ENCODE measurements at places on chromosomes 11 and 22.
A peak's percentile ranks its signal among the peaks of the same experiment; 100 is the strongest.

GRCh38 chr11:104967534-104968354 lies 630 bp downstream of the CASP4 start:
- no peak for DNase-seq

GRCh38 chr11:44607987-44608386 lies 42.5 kb downstream of the CD82 start:
- no peak for DNase-seq

GRCh38 chr11:119496469-119496868 lies 73.5 kb upstream of the THY1 start:
- no peak for DNase-seq

DNA sequence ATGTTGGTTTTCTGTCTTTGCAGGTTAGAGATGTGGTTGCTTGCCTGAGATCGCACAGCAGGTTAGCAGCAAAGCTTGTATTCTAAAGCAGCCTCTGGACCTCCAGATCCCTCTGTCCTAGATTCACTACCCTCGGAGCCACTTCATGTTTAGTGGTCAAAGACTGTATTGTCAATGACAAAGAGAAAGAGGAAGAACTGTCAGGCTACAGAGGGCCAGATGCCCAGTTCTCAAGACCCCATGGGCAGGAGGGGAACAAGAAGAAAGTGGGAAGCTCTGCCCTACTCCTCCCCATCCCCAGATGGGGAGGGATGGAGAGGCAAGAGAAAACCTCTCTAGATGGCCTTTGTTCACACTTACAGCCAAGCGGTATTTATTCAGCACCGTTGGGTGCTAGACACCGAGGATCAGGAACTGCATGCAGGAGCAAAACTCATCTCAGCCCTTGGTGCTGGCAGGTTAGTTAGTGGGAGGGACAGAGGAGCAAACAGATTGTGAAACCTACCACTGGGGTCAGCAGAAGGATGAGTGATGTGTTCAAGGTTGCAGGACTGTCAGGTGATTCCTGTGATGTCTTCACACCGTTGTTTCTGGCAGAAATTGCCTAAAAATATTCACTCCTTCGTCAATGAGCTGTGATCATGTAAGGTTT lies 38.3 kb upstream of the PTPRJ start:
- DNase-seq = no peak

DNA sequence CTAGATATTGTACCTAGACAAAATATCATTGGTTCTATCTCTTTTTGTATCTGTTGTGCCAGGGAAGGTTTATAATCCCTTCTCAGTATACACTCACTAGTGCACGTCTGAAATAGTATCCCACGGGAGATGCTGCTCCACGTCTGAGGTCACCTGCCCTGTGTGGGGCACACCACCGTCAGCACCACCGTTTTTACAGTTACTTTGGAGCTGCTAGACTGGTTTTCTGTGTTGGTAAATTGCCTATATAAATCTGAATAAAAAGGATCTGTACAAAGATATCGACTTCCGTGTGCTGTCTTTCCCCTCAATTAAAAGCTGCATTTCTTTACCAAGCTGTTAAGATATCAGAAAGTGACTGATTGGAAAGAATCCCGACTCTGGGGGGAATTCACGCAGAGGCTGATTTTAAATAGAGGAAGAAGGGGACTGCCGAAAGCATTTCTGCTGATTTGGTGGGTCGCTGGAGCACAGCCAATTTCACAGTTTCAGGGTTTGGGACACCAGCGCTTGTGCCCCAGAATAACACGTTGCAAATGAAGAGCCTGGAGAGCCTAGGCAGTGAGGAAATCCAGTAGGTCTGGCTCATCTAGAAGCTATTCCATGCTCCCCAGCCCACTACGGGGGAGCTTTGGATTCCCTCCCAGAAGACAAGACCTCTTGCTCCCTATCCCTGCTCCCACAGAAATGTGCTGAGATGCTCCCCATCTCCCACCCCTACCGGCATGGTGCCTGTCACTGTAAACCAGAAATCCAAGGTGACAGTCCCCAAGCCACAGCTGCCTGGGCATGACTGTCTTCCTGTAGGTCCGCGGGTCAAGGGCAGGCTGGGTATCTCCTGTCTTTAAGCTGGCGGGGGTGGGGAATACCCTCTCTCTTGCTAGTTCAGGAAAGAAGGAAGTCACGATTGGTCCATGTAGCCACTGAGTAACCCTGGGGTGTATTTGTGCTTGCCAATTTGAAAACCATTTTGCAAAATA lies 12.7 kb upstream of the MYO18B start:
- no peak for DNase-seq

GRCh38 chr11:112961751-112962578 lies 745 bp downstream of the NCAM1 start:
- DNase-seq = no peak

DNA sequence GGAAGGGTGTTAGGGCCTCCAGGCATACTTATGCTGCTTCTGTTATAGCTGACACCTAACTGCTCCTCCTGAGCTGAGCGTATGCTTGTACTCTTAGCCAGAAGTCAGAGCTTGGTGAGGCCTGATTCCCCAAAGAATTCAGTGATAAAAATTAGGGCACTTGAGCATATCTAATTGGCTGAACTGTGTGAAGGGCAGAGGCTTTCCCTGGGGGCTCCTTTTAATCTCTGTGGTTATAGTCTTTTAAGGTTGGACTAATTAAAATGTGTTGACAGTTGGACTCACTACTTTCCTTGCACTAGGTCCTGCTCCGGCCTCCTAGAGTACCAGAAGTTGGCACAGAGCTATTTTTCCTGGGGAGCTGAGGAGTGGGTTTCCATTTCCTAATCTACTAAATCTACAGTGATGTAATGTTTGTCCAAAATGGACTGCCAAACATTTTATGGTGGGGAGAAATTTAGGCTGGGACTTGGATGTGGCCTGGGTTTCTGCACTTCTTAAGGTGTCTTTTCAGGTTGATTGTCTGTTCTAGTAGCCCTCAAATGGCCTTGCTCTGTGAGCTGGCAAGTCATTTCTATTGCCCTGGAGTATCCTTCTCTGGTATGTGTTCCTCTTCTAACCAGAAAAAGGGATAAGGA lies 18.4 kb downstream of the STIM1 start:
- no peak for DNase-seq

DNA sequence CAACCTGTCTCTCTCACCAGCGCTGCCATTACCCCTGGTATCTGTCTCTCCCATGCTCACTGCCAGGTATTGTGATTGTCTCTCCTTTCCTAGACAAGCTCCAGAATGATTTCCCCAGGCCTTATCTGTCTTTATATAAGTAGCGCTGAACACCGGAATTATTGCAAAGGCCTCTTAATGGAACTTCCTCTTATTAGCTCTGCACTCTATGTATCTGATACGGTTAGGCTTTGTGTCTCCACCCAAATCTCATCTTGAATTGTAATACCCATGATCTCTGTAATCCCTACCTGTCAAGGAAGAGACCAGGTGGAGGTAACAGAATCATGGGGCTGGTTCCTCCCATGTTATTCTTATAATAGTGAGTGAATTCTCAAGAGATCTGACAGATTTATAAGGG lies 39.3 kb downstream of the DDI1 start:
- DNase-seq = no peak

GRCh38 chr11:119806064-119806915 lies 77.3 kb upstream of the NECTIN1 start:
- no peak for DNase-seq

DNA sequence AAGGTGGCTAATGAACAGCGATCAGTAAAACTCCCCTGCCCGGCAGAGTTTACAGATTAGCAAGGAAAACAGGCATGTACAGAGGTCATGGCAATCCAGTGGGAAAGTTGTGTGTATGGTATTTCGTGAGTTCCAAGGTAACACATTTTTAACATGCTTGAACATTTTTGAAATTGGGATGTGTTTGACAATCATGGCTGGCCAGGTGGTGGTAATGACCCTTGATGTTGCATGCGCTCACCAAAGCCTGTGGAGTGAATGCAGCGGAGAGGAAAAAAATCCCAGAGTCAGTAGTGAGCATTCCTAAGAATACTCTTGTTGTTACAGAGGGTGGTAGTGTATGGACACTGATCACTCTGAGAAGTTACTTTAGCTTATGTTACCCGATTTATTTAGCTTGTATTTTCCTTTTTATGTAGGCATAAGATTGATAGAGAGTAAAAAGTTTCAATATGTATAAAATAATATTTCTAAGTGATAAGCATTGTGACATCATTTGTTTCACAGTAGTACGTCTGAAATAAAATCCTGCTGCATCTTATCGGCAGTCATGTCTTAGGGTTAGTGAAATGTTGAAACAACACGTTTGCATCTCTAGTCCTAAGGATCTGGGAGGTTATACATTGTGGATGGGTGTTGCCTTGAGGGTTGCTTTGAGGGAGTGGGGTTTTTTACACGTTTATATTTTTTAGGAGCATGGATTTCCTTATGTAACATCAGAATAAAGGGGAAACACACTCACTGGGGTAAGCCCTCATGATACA lies 8.7 kb downstream of the TEAD1 start:
- no peak for DNase-seq

DNA sequence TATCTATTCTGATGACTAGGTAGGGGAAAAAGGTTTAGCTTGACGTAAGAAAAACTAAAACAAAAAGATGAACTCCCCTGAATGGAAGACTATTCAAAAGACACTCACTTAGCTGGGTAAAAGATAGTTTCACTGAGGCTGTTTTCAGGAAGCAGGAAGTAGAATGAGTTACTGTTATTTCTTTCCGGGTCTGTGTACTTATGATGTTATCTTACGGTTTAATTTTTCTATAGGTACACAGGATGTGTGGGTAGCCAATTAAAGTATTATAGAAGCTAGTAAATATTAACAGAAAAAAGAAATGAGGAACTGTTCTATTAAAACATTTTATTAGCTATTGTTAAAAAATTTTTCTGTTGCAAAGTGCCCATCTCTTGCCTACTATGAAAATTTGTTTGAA lies 45.8 kb upstream of the MMP7 start:
- DNase-seq = no peak

DNA sequence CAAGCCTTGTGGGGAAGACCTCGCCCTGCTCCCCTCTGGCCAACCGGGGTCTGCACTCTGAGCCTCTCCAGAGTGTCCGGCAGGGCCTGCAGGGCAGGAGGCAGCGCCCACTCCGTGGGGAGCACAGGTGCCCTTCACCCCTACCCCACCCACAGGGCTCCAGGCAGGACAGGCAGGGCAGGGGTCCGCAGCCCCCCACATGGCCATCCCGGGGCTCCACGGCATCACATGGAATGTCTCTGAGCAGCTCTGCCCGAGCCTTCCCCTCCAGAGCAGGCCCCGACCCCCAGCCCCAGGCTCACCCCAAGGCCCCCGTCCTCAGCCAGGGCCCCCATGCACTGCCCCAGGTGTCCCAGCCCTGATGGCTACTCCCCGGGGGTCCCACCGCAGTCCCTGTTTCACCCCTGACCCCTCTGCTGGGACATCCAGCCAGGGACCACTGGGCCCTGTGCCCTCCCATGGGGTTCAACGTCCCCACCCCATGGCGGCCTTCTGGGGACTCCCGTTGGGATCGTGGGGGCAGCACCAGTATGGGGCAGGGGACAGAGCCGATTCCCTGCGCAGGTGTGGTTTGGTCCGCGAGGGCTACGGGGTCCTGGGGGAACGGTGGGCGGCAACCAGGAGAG lies 77.7 kb downstream of the BRD1 start:
- DNase-seq = no peak

DNA sequence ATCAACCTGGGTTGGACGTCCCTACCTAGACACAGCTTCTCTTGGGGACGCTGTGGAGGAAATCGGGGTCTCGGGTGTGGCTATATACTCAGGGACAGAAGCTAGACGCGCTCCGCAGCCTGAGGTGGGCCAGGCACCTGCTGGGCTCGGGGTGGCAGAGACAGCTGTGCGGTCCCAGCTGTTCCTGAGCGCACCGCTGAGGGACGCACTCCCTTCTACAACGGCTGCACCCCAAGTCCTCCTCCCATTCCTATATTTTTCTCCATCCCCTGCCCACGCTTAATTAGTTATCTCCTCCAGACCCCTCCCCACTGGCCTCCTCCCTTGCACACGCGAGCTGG lies 188 bp upstream of the MTNR1B start:
- DNase-seq = no peak

- no peak for DNase-seq
These were observed 51.4 kb downstream of the ME3 start for GRCh38 chr11:86620891-86621521.

GRCh38 chr22:46798366-46799350 lies 36.2 kb downstream of the TBC1D22A start:
- peak; percentile 78 for DNase-seq

- no peak for DNase-seq
These were observed 197.0 kb upstream of the CADM1 start for GRCh38 chr11:115700981-115701875.

DNA sequence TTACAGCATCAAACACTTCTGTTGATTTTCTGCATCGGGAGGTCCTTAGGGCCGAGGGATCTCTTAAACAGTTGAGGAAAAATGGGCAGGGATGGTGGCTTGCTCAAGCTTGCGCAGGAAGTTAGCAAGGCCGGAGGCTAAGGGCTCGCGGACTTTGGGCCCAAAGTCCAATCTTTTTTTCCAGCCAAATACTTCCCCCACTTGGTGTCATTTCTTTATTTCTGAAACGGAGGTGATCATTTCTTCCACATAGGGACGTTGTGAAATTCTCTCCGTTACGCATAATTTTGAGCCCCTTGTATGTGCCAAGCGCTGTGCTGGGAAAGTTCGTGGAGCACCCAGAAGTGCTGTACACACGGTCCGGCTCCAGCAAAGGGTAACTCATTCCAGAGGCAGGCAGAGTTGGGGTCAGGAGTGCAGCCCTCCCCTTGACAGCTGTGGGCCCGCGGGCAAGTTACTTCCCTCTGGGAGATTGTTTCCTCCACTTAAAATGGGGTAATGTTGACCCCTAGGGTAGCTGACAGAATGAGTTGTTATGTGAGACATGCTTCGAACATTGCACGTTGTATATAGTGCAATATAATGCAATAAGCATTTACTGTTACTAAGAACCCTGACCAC lies 809 bp downstream of the MIEF1 start:
- DNase-seq = no peak

DNA sequence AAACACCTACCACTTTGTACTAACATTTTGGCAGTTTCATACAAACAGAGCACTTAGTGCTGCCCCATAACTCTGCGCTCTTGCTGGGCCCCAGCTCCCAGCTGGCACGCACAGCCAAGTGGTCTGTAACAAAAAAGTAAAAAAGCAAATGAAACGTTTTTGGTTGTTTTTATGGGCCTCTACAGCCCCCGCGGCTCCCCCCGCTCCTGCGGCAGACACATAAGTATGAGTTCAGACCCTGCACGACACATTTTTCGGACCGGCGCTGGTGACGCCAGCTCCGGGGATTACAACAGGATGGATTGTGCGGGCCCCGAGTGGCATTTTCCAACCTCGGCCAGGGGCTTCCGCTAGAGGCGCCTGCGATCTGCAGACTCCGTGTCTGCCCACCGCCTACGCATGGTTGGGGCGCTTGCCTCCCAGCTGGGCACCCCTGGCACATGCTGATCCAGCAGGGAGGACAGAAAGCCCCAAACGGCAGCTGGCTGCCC lies 418.2 kb downstream of the SOX6 start:
- DNase-seq = no peak
